Amniotic stem cell (primary cell): ENCODE measurements at places on chromosomes 11 and 22.
A peak's percentile ranks its signal among the peaks of the same experiment; 100 is the strongest.

DNA sequence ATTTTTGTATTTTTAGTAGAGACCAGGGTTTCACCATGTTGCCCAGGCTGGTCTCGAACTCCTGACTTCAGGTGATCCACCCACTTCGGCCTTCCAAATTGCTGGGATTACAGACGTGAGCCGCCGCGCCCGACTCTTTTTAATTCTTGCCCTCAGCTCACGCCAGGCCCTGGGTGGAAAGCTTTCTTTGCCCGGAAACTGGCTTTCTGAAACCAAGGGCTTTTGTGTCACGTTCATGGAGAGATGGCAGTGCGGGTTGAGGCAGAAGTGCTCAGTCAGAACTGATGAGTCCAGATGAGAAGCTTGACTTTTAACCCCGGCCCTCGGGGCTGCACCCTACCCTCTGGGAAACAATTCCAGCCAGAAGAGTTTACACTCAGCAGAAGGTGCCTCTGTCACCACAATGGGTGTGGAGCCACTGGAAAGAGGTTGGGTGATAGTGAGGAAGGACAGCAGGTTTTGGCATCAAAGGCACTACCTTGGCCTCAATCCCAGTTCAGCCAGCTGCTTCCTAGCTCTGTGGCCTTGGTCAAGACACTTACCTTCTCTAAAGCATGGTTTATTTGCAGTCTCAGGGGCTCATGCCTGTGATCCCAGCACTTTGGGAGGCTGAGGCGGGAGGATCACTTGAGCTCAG lies 890 bp upstream of the ARFGAP3 start:
- DNase-seq = no peak

- no peak for DNase-seq
These were observed 55.7 kb downstream of the PTPRJ start for GRCh38 chr11:48036011-48036410.

- DNase-seq = no peak
These were observed 811.4 kb downstream of the BRD1 start for GRCh38 chr22:49015993-49016908.

DNA sequence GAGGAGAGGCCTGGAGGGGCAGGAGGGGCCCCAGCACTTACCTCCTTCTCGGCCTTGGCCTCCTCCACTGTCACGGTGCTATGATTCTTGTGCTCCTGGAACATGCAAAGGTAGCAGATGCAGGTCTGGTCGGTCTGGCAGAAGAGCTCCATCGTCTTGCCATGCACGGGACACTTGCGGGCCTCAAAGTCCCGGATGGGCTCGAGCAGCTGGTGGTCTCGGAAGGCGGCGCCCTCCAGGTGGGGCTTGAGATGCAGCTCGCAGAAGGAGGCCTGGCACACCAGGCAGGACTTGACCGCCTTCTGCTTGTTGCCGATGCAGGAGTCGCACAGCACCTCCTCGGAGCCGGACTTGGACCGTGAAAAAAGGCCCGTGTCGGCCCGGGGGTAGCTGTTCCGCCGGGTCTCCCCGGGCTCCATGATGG lies 714 bp downstream of the TRIM29 start:
- no peak for DNase-seq

DNA sequence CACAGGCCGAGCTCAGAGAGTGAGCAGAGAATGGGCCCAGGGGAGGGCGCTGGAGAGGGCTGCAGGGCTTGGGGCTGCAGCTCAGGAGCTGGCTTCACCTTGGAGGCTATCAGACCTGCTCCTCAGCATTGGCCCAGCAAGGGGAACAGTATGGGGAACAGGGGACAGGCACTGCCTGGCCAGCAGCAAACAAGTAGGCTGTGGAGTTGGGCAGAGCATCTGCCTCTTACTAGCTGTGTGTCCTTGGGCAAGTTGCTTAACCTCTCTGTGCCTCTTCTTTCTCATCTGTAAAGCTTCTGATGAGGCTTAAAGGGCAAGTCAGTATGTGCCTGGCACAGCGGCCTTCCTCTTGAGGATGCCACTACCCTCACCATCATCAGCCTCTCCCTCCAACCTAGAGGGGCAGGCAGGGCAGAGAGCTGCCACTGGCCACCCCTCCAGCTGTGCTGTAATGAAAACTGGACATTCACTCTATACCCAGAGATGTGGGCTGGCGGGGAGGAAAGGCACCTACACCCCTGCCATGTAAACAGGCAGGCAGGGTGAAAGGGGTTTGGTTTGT lies 7.5 kb upstream of the CDKN1C start:
- DNase-seq = no peak

- peak; percentile 14 for DNase-seq
These were observed 379.5 kb downstream of the ETS1 start for GRCh38 chr11:128207861-128208321.

DNA sequence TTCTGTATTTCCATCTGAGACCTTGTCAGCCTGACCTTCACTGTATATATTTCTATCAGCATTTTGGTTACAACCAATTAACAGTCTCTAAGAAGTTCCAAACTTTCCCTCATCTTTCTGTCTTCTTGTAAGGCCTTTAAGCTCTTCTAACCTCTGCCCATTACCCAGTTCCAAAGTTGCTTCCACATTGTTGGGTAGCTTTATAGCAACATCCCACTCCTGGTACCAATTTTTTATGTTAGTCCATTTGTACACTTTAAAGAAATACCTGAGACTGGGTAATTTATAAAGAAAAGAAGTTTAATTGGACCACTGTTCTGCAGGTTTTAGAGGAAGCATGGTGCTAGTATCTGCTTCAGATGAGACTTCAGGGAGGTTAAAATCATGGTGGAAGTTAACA lies 1979.7 kb upstream of the RAG2 start:
- DNase-seq = no peak

DNA sequence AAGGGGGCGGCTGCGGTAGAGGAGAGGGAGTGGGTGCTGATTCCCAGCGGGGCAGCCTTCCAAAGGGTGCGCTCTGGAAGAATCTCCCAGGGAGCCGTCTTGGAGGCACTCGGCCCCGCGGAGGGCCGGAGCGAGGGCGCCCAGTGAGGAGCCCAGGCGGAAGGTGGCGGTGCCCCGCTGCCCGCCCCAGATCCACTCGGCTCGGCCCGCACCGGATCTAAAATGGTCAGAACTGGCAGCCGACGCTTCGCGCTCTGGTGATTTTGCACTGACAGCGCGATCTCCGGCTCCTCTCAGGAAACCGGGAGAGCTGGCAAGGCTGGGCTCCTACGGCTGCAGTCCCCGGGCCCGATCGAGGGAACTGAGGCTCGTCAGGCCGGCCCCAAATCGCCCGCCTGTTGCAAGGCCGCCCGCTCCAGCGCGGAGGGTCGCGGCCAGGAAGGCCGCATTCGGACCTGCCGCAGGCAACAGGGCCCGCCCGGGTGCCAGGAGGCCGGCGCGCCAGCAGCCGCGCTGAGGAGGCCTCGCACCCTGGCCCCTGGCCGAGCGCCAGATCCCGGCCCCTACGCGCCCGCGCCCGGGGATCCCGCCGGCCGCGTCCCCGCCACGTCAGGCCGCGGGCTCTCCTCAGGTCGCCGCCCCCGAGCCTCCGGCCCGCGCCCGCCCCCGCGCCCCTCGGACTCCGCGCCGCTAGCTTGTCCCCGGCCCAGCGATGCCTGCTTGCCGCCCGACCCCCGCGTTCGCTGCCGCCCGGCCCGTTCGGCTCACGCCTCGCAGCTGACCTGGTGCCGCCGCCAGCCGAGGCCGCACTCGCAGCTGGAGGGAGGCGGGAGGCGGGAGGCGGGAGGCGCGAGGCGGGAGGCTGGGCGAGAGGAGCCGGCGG lies at the start of gene KLHL22:
Gene KLHL22, minus strand, starts transcription at position 818 of the 883 bp plus-strand sequence. CDS start 6,584 bp downstream, outside the sequence.
- no peak for DNase-seq

GRCh38 chr11:46369458-46370152 lies 11.9 kb upstream of the MDK start:
- no peak for DNase-seq

GRCh38 chr11:102046841-102047240 lies 396 bp upstream of the CFAP300 start:
- no peak for DNase-seq

DNA sequence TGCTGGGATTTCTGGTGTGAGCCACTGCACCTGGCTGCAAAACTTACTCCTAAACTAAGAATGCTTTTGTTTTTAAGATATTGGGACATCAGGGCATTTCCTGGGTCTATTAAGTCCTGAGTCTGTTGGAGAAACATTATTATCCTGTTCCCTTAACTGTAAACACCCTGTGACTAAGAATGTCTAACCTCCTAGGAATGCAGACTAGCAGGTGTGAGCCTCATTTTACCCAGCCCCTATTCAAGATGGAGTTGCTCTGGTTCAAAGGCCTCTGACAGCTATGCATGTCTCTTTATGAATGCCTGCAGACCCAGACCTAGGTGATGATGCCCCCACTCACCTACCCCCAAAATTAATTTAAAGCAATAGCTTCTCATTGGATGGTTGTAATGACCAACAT lies 46.2 kb downstream of the DEPDC5 start:
- DNase-seq = no peak

DNA sequence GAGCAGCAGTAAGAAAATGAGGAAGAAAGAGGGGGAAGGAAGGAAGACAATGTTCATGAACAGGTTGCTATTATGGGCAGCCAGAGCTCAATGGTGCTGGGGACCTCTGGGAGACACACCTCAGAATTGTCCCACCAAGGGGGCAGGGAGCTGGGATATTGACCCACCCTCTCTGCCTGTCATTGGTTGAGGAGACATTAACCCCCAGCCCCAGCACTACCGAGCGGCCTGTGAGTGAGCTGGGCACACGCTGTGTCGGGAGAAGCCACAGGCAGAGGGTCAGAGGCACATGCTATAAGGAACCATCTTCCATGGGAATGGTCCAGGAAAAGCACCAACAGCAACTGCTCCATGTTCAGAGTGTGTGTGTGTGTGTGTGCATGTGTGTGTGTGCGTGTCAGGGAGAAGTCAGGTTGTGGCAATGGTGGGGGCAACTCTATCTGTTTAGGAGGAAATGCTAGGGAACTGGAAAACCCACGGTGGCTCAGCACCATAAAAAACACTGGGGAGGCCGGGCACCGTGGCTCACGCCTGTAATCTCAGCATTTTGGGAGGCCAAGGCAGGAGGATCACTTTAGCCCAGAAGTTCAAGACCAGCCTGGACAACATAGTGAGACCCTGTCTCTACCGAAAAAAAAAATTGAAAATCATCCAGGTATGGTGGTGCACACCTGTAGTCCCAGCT lies 49.2 kb downstream of the CD6 start:
- DNase-seq = no peak

DNA sequence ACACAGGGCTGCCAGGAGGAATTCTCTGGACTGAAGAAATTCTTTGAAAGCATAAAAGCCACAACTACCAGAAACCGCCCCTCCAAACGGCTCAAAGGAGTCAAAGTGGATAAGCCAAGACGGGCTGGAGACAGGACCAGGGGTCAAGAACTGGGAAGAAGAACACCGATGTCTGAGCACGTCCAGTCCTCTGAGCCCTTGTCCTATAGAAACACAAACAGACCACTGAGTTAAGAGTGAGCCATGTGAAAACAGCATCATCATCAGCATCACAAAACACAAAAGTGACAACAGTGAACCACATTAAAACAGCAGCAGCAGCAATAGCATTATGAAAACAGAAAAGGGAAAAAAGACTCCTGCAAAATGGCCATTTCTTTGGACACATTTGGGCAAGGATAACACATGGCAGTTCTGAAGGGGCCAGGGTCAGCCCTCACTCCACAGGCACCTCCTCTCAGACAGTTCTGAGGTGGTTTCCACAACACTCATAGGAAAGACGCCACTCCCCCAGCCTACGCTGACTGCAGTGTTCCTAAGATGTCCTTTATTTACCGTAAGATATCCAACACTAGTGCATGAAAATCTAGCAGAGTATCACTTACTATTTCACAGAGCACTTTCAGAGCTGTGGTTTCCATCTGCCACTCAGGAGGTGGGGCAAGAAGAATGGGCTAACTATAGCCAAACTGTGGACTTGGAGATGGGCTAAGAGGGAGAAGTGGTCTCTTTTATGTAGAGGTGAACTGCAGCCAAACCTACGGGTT lies 28.6 kb upstream of the YPEL1 start:
- DNase-seq = no peak
